Activated CD8-positive, alpha-beta memory T cell treated with anti-CD3 and anti-CD28 coated beads for 1 hour (primary cell): ENCODE measurements at places on chromosomes 5 and 9.
A peak's percentile ranks its signal among the peaks of the same experiment; 100 is the strongest.

- DNase-seq = no peak
Measured at GRCh38 chr5:113202287-113202686, 225.7 kb downstream of the DCP2 start.

- no peak for DNase-seq
Measured at GRCh38 chr9:33351547-33351946, 50.8 kb downstream of the AQP7 start.

DNA sequence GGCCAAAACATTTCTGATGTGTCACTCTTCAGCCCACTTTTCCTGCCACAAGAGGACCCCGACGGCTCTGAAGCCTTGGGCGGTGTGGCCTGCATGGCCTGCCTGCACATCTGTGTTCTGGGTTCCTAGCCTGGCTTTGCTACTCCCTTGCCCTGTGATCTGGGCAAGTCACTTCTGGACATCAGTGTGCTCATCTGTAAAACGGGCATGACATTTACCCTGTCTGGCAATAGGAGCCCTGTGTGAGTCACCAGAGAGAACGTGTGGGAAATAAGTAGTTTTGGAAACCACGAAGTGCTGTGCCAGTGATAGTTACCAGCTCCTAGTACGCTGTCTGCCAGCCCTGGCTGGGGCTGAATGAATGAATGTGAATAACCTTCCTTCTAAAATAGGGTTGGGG, 90.8 kb downstream of the MACROH2A1 start:
- DNase-seq = no peak

GRCh38 chr9:94761481-94761880, 35.0 kb downstream of the AOPEP start:
- DNase-seq = no peak

- no peak for DNase-seq
Measured at GRCh38 chr9:134899168-134899567, 18.5 kb downstream of the FCN1 start.

GRCh38 chr5:84378961-84379360, 5.7 kb downstream of the EDIL3 start:
- DNase-seq = no peak

DNA sequence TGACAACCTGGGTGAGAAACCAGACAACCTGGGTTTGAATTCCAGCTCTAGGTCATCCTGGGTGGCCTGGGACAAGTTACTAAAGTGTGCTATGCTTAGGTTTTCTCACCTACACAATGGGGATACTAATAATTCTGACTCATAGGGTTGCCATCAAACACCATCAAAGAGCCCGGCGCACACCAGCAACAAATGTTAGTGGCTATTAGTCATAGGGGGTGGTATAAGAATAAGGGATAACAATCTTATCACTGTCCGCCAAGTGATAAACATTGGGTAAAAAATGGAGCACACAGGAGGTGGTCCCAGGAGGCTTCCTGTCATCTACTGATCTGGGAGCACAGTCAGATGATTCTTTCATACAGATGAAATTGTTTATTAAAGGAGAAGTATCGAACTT, 61.4 kb upstream of the AFAP1L1 start:
- DNase-seq = no peak

GRCh38 chr5:14332038-14332631, 189.0 kb downstream of the TRIO start:
- no peak for DNase-seq

GRCh38 chr9:21555911-21556310, 73.8 kb upstream of the IFNE start:
- DNase-seq = no peak

GRCh38 chr5:143771602-143772001, 40.4 kb upstream of the HMHB1 start:
- no peak for DNase-seq

DNA sequence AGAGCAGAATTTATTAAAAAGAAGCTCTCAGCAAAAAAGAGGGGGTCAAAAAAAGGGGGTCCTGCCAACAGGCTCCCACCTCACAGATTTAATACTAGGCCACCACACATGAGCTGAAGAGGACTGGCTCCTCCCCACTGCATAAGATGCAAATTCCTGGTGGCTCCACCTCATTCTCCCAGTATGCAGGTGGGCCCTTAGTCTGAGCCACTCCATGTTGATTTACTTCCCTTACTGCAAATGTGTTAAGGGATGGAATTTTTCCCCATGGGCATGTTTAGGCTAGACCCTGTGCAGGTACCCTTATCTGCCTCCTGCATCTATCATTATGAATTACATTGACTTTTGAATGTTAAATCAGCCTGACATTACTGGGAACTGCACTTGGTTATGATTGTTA, 82.9 kb downstream of the ISOC1 start:
- DNase-seq = no peak

- DNase-seq = no peak
Measured at GRCh38 chr9:127720031-127720864, 4.4 kb downstream of the TTC16 start.

DNA sequence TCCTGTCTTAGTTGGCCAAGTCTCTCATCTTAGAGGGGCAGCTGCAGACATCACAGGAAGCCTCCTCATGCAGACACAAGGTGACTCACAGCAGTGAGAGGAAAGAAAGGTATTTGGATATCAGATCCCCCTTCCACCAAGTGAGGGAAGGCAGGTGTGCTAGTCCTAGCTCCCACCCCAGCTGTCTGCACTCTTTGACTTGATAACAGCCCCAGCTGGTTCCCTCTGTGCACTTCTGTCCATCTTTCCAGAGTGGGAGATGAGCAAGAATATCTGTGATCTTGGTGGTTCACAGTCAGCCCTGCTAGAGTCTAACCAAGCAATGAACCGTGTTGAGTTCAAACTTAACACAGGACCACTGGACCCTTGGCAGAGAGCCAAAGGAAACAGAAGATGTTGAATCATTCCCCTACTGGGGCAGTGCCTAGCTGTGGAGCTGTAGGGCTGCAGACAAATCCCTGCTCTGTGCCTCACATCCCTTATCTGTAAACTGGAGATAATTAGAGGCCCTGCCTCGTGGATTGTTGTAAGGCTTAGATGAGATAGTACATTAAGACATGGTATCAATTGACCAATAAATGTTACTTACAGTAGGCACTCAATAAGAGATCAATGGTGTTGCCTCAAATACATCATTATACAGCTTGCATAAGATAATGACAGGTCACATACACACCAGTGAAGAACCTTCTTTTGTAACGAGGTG, 39.1 kb downstream of the SH3RF2 start:
- no peak for DNase-seq

GRCh38 chr5:159680095-159680494, 236.2 kb upstream of the ADRA1B start:
- no peak for DNase-seq

GRCh38 chr9:36922548-36922947, 111.5 kb downstream of the PAX5 start:
- no peak for DNase-seq

- DNase-seq = no peak
Measured at GRCh38 chr9:16930578-16930977, 60.1 kb upstream of the BNC2 start.

DNA sequence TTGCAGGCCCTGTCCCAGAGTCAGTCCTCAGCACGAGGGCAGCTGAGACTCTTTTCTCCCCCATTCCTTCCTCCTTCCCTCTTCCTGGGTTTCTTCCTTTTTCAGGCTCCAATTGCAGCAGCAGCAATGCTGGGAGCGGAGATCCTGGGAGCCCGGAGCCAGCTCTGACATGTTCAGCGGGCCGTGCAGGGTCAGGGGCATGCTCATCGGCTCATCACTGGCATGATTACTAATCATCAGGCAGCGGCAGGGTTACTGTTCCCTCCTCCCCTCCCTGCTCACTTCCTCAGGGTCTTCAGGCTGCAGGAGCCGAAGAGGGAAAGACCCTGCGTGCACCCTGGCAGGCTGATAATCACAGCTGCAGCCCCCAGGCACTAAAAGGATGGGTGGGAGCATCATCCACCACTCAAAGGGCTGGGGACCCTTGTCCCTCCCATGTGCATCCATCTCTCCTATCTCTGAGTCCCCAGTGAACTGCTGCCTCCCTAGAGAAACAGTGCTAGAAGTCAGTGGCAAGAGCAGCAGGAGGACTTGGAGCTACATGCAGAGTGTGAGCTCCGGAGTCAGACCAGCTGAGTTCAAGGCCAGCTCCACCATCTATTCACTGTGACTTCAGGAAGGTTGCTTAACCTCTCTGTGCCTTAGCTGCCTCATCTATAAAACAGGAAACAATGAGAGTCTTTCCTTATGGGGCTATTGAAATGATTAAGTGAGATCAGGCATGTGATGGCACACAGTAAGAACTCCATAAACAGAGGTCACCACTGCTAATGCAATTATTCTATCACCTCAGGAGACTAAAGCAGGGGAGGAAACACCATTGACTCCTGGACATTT, 7.8 kb upstream of the KCNIP1 start:
- no peak for DNase-seq

- no peak for DNase-seq
Measured at GRCh38 chr5:124980163-124980941, 233.9 kb upstream of the ZNF608 start.

GRCh38 chr9:132996526-132996925, 18.0 kb downstream of the GFI1B start:
- no peak for DNase-seq

GRCh38 chr5:180294913-180295555, 3.2 kb upstream of the MAPK9 start:
- no peak for DNase-seq

- no peak for DNase-seq
Measured at GRCh38 chr5:106401561-106401960, 1269.2 kb downstream of the EFNA5 start.

- no peak for DNase-seq
Measured at GRCh38 chr5:53017383-53017782, 28.2 kb downstream of the ITGA2 start.

- no peak for DNase-seq
Measured at GRCh38 chr5:9515436-9515835, 30.4 kb downstream of the SEMA5A start.

GRCh38 chr5:82673057-82673809, 395.1 kb upstream of the RPS23 start:
- no peak for DNase-seq

DNA sequence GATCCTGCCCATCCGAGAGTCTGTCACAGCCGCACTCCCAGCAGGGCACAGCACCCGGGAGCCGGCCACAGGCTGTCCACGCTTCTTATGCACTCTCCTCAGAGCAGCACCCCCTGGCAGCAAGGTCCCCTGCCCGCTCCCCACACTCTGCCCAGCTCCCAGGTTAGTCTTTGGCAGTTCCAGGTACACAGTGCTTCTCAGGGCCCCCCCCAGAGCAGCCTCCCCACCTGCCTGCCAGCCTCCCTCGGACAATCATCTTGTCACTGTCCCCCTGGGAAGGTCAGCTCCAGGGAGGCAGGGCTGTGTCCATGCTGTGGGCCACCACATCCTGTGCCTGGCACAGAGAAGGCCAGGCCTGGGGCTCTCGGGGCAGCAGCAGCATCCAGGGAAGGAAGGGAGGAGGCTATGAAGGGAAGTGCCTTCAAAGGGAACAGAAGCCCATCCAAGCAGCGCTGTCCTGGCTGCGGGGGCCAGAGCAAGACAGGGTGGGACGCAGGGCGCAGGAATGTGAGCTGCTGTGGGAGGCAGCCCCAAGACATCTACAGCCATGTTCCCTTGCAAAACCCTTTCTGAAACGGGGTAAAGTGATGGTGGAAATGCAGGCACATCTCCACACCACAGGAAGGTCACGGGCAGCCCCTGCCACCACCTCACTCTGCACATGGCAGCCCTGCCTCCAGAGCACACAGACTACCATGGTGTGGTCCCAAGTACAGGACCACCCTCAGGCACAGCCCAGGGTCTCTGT, 68.6 kb upstream of the ADAMTS2 start:
- no peak for DNase-seq

DNA sequence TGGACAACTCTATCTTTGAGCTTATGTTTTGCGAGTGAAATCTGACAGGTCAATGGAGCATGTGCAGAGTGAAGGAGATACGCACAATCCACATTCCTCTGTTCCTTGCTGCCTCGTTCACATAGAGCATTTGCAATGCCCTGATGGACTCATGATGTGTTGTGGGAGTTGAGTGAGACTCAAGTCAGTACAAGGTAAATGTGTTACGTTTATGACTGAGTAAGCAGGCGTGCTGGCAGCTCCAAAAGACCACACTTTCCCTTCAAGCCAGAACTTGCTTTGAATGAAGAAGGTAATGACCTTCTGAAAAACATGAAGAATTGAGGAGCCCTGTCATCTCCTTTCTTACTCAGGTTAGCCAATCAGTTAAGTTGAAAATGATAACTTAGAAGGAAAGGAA, 477.8 kb downstream of the CTNND2 start:
- no peak for DNase-seq

GRCh38 chr5:15959370-15960164, 220.0 kb downstream of the MARCHF11 start:
- no peak for DNase-seq

DNA sequence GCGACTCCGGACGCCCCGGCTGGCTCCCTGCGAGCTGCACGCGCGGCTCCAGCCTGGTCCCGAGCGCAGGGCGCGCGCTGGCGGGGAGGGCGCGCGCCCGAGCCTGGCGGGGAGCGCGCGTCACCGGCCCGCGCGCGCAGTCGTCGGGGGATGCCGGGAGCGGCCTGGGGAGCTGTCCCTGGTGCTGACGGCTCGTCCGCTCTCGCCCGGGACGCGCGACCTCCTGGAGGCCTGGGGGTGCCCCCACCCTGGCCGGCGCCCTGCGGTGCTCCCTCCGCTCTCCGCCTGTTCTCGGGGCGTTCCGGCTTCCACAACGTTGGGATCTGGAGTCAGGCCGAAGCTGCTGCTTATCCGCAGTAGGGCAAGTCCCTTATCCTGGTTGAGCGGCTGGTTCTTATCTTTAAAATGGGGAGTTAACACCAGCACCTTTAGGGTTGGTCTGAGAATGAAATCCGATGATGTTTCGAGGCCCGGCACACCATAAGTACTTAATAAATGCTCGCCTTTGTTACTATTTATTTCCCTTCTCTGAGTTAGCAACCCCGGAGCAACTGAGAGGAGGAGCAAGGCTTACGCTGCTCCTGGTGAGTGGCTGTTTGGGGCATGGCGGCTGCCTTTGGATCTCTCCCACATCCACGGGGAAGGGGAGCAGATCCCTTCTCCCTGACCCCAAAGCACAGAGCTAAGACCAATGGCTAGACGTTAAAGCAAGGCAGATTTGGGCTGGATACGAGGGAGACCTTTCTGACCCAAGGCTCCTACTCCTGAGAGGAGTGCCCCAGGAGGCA, at the start of gene FAM163B:
TSS of gene FAM163B (minus strand) at position 79 of the 788 bp plus-strand sequence. CDS start 29,166 bp downstream, outside the sequence.
- peak; percentile 25 for DNase-seq

- no peak for DNase-seq
Measured at GRCh38 chr5:67802766-67803165, 412.8 kb upstream of the PIK3R1 start.

DNA sequence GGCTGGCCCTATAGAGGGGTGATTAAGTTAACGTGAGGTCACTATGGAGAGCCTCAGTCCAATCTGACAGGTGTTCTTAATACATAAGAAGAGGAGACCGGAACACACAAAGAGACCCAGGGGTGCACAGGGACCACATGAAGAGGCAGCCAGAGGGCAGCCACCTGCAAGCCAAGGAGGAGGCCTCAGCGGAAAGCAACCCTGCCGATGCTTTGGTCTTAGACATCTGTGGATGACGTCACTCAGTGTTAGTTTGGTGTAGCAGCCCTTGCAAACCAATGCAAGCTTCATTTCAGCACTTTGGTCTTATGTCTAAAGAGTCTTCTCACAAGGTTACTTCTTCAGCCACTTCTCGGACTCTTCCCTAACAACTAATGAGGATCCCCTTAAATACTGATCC, 47.6 kb upstream of the GRHPR start:
- no peak for DNase-seq

- DNase-seq = no peak
Measured at GRCh38 chr5:148910686-148911361, 84.4 kb downstream of the ADRB2 start.

- DNase-seq = no peak
Measured at GRCh38 chr5:105907016-105907415, 1763.7 kb downstream of the EFNA5 start.
